ENCODE measurements at places on chromosomes 16 and 17.
A peak's percentile ranks its signal among the peaks of the same experiment; 100 is the strongest.

DNA sequence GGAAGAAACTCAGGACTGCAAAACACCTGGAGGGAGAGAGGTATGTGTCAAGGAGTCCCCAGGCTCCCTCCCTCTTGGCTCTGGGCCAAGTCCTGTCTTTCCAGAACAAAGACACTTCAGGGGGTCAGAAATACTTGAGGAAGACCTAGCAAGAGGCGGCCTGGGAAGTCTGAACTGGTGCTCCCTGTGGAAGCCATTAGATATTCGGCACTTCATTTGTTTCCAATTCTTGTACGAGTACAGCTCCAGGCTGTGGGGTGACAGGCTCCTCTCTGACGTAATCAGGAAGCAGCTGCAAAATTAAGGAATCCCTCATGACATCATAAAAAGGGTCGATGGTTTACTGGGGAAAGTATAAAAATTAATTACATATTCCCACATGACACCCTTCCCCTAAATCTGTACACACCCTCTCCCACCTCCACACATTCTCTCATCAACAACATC, 108.7 kb downstream of the SMG6 start:
- no peak for DNase-seq

GRCh38 chr17:72416054-72416675, 295.3 kb downstream of the SOX9 start:
- no peak for DNase-seq

GRCh38 chr17:75872434-75873351, 5.7 kb downstream of the TRIM47 start:
- peak; percentile 52 for DNase-seq

DNA sequence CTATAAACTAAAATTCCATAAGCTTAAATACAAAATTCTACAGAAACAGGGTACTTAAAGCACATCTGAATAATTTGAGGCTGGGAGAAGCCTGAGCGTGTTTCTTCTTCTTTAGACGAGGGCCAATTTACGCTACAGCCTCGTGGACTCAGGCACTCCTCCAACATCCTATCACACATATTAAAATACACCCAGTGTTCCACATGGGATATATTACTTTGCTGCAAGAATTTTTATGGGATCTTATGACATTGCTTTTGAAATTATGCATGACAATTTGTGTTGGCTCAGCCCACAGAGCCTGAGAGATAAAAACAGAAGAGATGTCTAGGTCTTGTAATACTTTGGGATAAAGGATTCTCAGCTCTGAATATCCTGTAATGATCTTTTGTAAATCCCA, 3.5 kb upstream of the TANGO6 start:
- no peak for DNase-seq

DNA sequence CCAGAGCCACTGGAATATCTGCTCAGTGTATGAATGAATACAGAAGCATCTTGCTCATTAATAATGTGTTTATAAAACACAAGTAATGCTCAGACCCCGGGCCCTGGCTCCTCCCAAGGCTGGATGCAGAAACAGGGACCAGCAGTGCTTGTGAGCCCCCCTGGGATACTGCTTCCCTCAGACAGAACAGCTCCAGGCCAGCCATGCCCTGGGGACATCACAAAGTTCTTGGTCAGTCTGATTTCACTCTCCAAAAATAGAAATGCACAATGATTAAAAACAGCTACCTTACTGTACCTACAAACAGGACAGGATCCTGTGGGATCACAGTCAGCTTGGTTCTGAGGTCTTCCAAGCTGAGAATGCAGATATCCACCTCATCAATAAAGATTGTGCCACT, 68.2 kb downstream of the ABCC12 start:
- no peak for DNase-seq

DNA sequence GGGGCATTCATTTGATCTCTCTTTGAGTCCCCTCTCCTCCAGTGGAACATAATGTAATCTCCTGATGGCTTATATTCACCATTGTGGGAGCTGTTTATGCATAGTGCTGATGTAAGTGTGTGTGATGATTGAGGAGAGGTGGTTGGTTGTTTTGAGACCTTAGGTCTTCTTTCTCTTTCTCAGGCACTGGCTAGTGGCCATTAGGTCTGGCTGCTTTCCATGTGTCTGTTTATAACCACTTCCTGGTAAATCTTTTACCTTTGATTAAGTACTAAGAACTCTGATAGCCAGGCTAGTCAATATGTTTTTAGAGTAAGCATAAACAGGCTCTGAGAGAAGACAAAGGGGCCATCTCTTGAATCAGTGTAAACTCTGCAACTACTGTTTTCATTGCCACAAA, 27.9 kb downstream of the VAT1L start:
- no peak for DNase-seq

DNA sequence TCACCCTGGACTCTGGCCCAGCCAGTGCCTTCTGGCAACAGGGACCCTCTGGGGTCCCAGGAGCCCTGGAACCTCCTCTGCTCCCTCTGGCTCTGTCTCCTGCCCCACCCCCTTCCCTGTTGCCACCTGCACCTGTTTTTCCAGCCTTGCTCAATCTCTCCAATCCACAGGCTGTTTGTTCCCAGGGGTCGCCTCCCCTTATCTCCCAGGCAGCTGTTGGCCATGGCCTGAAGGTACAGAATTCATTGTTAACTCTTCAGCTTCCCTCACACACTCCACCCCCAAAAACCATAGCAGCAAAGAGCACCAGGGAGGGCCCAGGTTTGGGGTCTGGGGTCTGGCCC, 39.3 kb upstream of the TOB1 start:
- no peak for DNase-seq

DNA sequence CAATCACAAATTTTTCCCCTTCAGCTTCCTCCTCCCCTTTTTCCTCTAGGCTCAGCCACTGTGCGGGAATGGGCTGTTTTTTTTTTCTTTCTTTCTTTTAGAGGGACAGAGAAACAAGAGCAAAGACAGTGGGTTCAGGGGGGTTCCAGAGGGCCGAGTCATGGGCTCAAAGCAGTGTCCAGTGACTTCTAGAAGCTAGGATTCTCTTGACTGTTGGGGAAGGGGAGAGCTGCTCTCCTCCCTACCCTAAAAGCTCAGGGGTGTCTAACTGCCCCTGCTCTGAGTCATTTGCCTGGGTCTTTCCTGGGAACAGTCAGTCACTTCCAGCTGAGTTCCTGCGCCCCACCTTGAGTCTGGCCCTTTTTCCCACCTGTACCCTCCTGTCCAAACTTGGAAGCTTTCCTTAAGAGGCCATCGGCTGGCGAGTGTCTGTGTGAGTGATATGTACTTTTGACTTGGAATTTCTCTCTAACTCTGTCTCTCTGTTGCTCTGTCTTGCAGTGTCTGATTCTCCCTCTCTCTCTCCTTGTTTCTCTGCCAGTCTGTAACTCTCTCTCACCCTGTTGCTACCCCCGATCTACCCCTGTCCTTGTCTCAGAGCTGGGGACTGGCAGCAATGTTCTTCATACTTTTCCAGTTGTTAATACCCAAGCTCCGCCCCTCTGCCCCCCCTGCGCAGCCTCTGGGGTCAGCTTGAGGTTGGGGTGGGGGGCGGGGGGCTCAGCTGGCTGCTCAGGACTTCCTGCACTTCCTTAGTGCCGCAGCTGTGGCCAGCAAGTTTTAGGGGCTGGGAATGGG, 2.4 kb downstream of the THRA start:
- DNase-seq, result no peak

DNA sequence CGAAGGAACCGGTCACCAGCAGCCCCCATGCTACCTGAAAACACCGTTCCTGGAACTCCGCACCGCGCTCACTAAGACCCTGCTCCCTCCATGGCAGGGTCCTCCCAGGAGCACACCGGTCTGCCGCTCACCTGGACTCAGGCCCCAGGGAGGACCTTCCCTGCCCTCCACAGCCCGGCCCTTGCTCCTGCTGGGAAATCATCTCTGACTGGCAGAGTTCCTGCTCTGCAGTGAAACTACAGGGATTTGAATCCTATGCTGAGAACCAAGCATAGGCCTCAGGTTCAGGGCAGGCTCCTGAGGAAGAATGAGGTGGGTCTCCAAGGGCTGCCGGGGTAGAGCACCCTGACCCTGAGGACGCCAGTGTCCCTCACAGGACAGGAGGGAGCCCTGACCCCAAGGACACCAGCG, 88.5 kb downstream of the KCNJ12 start:
- DNase-seq, result no peak

GRCh38 chr17:39926588-39927100, 757 bp downstream of the ORMDL3 start:
- peak; percentile 47 for DNase-seq

- no peak for DNase-seq
Measured at GRCh38 chr16:13994239-13995106, 74.5 kb downstream of the ERCC4 start.

DNA sequence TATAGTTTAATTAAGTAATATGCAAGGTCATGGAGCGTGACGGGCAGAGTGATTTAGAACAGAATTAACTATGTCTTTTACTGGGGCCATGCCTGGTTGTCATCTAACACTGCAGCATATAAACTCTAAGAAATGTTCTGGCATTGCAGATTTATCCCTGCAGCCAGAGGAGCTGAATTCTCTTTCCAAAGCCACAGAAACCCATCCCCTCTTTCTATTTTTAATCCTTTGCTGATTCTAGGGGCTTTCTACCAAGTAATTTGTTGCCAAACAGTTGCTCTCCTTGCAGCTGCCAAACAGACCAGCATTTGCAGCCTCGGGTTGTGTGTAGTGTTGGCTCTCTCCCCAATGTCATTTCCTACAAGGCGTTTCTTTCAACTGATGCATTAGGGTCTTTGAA, 243.2 kb upstream of the MON1B start:
- no peak for DNase-seq

- DNase-seq, result peak; percentile 77
Measured at GRCh38 chr16:23510164-23510914, at the start of gene GGA2. Gene GGA2, minus strand, starts transcription at chr16:23510494. Its CDS starts 83 bp downstream, at chr16:23510411.

GRCh38 chr16:85420501-85421337, 192.4 kb upstream of the GSE1 start:
- DNase-seq, result peak; percentile 52

GRCh38 chr17:36133602-36134236, 30.1 kb downstream of the CCL4 start:
- no peak for DNase-seq

- DNase-seq, result no peak
Measured at GRCh38 chr17:63150994-63151464, 185.0 kb downstream of the TANC2 start.

GRCh38 chr17:58338454-58338840, 9.9 kb upstream of the TSPOAP1 start:
- no peak for DNase-seq

- DNase-seq, result no peak
Measured at GRCh38 chr17:76039121-76039520, 12.0 kb upstream of the EVPL start.

GRCh38 chr17:15143524-15143923, 121.6 kb downstream of the PMP22 start:
- DNase-seq, result no peak

DNA sequence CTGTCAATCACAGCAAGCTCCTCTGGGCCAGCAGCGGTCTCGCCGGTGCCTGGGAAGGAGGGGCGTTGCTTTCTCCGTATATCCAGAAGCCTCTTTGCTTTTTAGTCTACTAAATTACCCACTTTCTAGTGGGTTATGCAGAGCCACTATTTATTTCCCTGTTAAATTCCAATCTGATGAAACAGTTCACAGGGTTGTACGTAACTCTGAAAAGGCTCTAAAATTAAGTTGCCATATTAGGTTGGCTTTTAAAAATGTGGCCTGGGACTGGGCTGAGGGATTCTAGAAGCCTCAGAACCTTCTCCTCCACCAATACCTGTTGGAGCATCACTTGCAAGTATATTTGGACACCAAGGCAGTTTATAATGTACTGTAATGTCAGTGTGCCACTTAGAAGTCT, 27.2 kb downstream of the MARCHF10 start:
- no peak for DNase-seq

- DNase-seq, result no peak
Measured at GRCh38 chr16:84356591-84357116, 11.7 kb upstream of the ATP2C2 start.

DNA sequence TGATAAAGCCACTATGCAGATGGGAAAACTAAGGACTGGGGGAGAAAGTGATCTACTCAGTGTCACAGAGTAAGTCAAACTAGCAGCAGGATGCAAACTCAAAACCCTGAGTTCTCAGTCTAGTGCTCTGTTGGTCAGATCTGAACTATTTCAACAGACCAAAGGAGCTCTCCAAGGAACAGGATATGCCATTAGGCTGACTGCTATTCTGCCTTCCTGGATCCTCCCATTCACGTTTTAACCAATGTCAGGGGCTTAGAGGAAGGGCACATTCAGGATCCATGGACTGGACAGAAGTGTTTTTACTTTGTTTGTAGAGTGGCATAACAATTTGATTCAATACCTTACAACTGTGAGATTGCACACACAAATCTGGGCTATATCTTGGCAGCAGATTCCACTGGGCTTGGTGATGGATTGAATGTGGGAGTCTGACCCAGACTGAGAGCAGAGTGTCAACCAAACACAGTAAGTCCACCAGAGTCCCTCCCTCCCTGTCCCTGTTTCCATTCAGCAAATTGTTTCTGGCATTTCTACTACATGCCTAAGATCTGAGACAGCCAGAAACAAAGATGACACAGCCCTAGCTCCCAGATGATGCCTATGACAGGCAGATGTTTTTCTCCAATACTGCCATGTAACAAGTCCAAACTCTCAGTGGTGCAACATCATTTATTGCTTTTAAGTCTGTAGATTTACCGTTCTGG, 337.8 kb upstream of the CDH5 start:
- DNase-seq, result no peak

DNA sequence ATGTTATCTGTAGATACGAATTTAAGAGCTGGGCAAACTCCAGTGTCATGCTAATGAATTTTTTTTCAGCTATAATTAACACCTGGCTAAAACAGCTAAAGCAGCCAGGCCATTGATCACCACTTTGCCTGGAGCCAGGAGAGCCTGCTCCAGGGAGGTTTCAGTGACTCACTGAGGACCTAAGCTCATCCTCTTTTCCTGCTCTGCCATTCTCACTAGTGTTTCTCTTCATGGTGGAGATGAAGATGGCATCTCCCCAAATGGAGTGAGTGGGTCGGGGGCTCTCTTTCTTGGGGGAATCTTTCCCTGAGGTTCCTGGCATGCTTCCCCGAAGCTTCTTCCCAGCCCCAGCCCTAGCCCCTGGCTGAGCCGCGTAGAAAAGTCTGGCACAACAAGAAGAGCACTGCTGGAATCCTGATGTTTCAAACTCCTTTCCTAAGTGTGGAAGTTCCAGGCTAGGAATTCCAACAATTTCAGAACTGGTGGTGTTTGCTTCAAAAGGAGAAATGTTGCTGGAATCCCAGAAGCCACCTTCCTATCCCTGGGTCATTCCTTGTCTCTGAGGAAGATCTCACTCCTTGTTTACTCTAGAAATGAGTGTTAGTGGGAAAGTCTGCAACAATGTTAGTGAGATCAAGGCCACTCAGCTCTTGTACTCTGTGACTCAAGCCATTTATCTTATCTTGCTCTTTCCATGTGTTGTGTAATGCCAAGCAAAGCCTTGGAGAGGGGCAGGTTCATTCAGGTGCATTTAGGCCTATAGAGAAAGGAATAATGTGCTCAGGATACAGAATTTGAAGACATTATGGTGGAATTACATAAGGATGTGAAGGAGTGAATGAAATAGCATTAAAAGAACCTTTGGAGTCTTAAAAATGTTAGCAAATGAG, 26.0 kb upstream of the B4GALNT2 start:
- no peak for DNase-seq

GRCh38 chr16:25269879-25270278, 12.2 kb upstream of the ZKSCAN2 start:
- no peak for DNase-seq

Data from activated naive CD4-positive, alpha-beta T cell (primary cell).